ENCODE measurements at places on chromosomes 3 and 15.

GRCh38 chr3:5463991-5464390, 276.5 kb downstream of the EDEM1 start:
- DNase-seq, result no peak

GRCh38 chr3:43995547-43996378, 245.9 kb upstream of the TOPAZ1 start:
- DNase-seq, result no peak

DNA sequence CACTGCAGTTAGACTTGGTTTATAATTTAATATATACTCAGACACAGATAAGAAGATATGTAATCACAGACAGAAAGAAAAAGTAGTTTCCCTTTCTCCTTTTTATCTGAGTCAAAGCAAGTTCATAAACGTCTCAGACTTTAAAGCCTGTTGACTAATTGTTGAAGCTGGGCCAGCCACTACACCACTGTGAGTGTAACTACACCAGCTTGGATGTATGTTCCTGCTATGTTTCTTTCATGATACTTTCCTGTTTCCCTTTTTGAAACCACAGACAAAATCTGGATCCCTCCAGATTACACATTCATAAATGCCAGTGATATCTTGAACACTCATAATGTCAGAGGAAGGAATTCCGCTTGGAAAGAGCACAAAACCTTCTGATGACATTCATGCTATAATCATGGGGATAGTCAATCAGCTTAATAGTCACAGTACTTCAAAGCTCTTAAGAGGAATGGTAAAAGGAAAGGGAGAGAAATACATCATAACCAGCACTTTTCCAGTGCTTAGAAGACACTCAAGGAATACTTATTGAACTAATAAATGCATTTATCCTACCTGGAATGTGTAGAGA, 32.0 kb downstream of the KCNMB2 start:
- no peak for DNase-seq

DNA sequence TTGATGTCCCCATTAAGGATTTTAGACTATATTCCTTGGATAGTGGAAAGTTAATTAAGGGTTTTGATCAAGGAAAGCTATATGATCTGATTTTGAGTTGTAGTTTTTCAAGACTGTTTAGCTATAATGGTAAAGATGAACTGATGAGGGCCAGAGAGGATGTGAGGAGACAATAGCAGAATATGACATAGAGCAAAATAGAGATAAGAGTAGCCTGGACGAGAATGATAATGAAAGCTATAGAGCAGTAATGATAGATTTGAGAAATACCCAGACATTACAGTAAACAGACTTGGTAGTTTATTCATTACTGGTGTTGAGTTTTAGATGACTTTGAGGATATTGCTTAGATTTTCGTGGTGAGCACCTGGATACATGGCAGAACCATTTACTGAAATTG, 3.8 kb downstream of the SUCNR1 start:
- DNase-seq, result no peak

GRCh38 chr3:64426551-64426950, 201.3 kb upstream of the PRICKLE2 start:
- DNase-seq, result no peak

DNA sequence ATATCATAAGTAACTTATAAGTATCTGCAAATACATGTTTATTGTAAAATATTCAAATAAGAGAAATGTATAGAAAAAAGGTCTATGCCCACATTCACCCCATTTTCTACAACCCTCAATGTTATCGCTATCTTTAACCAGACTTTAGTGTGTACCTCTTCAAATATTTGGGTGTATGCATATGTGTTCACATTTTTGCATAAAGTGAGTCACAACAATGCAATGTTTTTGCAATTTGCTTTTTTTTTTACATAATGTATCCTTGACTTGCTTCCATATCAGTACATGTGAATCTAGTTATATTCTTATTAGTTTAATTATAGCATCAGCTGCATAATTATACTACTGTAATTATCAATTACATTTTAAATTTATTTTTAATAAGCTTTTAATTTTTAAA, 117.3 kb upstream of the LYSMD4 start:
- DNase-seq, result no peak

- DNase-seq, result no peak
Measured at GRCh38 chr15:75140080-75140879, 61.4 kb upstream of the C15orf39 start.

DNA sequence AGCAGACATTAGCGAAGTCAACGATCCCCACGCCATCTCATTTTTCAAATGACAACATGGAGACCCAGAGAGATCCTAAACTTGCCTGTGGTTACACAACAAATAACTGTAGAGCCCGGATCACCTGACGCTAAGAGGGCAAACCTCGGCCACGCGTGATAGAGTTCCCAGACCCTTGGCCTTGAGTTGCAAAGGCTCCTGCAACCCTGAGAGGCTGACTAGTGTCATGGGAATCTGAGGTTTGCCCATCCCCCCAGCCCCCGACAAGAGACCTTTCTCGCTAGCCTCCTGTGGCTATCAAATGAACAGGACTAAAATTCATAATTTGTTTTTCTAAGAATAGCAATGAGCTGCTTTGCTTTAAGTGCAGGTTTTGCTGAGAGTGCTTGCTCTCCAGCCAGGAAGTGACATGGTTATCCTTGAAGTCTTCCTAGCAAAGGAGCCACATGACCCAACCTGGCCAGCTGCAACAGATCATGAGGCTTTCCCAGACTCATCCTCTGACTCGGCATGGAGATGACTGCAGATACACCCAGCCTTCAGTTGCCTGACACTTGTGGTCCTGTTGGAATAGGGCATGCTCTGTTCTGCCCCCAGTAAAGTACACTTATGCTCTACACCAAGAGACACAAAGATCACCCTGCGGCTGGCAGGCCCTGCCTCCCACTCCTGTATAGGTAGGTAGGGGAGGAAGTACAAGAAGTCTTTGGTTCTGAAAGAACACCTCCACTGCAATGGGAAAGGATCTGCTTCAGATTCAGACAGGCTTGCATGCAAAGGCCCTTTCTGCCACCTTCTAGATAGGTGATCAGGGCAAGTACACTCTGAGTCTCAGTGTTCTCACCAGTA, 36.0 kb downstream of the MCF2L2 start:
- DNase-seq, result no peak

- DNase-seq, result no peak
Measured at GRCh38 chr3:47895241-47895640, 92.3 kb downstream of the DHX30 start.

- DNase-seq, result no peak
Measured at GRCh38 chr3:74139648-74140047, 474.8 kb downstream of the CNTN3 start.

DNA sequence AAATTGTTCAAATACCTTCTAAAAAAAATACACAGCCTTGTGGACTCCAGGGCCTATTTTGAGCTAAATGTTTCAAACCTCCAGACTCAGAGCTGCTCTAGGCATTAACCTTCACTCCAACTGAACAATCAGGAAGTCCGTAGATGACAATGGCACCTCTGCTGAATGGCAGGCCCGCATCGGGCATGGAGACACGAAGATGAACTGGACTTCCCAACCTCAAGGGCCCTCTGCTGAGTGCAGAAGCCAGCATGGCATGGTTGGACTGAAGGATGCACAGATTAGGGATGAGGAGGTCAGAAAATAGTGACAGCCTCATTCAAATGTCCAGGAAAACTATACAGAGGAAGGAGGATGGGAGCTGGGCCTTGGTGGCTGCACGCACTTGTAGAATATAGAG, 2.2 kb downstream of the FAM174B start:
- DNase-seq, result no peak

DNA sequence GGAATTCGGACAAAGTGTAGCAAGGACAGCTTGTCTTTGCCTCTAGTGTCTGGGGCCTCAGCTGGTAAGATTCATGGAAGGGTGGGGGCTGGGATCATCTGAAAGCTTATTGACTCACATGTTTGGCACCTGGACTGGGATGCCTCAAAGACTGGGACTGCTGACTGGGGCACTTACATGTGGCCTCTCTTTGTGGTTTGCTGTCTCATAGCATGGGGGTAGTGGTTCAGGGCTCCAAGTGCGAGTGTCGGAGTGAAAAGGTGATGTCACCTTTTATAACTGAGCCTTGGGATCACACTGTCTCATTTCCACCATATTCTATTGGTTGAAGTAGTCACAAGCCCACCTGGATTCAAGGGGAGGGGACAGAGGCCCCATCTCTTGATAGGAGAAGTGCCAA, 6.8 kb downstream of the MFSD1 start:
- no peak for DNase-seq

DNA sequence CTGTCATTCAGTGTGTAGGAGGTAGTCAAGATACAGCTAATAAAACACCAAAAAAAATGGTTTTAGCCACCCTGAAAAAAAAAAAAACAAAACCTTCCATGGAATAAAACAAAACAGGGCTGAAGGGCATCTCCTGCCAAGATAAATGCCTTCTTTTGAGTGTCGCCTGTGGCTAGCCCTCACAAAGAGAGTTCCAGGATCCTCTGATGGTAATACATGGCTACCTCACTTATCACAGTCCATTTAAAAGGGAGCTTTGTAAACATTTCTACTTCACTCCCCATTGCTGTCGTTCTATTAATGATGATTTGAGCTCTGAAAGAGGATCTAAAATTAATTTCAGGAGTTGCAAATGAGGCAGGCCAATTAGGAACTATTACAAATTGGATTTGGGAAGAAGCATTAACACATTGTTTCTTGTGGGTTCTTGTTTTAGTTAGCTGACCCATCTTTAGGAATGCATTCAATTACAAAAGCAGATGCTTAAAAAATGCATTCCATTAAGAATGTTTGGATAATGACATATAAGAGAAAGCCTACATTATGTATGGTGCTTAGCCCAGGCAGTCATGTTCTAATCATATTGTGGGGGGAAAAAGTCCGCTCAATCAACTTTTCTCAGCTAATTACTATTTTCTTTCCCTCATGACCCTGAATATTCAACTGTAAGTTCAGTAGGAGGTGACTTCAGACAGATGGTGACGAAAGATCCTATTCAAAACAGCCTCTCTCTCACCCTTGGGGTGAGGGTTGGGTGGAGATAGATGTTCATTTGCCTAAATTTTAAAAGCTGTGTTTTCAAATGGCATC, 255.1 kb upstream of the WNT5A start:
- DNase-seq, result no peak

GRCh38 chr3:64319391-64319790, 94.1 kb upstream of the PRICKLE2 start:
- no peak for DNase-seq

DNA sequence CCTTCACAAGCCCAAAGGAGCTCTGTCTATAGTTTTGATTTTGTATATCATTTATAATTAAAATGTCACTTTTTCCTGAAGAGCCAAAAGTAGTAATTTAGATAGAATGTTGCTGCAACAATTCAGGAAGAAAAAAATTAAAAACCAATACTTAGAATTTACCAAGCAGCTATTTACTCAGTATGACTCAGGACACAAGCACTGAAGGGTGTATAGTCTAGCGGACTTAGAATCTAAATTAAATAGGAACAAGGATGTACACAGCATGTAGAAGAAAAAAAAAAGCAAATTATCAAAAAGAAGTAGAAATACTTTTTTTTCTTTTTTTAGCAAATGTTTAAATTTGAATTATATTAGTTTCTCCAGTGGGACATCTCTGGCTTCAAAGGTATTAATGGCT, 31.6 kb downstream of the PGBD4 start:
- no peak for DNase-seq

GRCh38 chr15:34114739-34115138, 12.9 kb downstream of the PGBD4 start:
- DNase-seq, result no peak

DNA sequence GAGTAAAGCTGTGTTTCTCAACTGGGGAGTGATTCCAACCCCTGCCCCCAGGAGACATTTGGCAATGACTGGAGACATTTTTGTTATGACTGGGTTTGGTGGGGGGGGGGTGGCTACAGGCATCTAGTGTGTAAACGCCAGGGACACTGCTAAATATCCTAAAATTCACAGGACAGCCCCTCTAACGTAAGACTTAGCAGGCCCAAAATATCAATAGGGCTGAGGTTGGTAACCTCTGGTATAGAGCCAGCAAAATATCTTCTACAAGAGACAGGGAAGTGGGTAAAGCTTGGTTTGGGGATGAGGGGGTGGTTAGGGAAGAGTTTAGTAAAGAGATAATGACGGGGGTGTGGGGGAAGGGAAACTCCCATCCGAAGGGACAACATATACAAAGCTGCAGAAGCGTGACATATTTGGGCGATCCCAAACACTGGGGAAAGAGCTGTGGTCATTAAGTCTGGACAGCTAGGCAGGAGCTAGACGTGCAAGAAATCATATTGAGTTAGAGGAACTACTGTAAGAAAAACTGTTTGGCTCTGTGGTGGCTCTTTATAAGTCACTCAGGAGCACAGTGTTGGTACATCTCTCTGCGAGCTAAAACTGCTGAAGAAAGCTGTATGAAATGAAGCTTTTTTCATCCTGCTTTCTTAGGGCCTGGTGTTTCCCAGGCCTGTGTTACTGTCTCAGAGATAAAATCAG, 697 bp upstream of the TRIM69 start:
- DNase-seq, result no peak

GRCh38 chr3:31129241-31129640, 234.8 kb upstream of the GADL1 start:
- peak; percentile 8 for DNase-seq

DNA sequence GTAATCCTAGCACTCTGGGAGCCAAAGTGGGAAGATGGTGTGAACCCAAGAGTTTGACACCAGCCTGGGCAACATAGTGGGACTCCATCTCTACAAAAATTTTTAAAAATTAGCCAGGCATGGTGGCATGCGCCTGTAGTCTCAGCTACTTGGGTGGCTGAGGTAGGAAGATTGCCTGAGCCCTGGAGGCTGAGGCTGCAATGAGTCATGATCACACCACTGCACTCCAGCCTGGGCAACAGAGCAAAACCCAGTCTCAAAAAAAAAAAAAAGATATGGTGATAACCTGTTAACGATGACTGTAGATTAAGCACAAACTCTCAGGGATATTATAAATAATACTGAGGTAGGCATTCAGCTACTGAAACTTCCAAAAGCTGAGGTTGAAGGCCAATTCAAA, 107.5 kb downstream of the SLC49A4 start:
- DNase-seq, result no peak

DNA sequence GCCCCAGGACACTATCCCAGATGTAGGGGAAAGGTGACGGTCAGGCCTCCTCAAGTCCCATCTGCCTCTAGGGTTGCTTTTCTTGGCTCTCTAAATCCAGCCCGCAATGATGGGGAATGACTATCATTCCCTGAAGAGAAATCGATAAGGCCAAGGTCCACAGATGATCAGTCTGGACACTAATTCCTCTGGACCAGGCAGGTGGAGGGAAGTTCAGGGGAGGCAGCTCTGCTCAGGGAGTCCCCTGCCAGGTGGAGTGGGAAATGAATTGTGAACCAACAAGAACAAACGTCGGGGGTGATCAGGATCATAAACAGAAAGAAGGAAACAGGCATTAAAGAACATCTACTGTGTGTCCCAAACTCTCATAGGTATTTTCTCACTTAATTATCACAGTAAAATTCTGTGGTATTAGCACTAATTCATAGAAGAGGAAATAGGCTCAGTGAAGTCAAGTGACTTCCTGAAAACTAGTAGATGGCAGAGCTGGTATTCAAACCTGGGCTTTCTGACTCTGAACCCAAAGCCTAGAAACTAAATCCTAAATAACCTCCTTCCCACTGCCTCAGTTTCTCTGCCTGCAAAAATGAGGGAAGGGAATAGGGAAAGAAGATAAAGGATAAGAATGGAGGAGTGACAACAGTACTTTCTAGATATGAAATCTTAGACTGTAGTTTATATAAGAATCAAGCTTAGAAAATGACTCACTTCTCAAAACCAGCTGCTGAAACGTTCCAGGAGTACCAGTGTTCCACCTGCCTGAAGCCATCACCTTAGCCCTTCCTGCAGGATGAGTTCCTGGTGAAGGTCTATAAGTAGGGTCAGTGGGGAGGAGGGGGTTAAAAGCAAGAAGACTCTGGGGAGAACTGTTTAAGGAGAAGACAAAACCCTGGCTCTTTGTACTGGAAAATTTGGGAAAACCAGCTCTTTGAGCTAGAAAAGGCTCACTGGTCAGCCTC, 7.5 kb downstream of the BMF start:
- DNase-seq, result no peak
